ENCODE measurements at places on chromosomes 7 and 10. TPM values are rescaled to one million over a fixed set of nuclear protein-coding genes. Genes with fewer than 3 reads are reported as not detected.

Gene INHBA
- total RNA-seq = 18.4 TPM

Gene GIMAP2
- total RNA-seq = 59.7 TPM

Gene MEPCE
- 37.3 TPM for total RNA-seq

Gene SIRT1
- total RNA-seq = 9.5 TPM

Gene ZNF680
- total RNA-seq = 5.1 TPM

Gene CYP2C8
- total RNA-seq = 0.46 TPM

- DNase-seq = peak; percentile 63
These were observed 68.3 kb upstream of the FAM171A1 start for GRCh38 chr10:15439341-15439842.

DNA sequence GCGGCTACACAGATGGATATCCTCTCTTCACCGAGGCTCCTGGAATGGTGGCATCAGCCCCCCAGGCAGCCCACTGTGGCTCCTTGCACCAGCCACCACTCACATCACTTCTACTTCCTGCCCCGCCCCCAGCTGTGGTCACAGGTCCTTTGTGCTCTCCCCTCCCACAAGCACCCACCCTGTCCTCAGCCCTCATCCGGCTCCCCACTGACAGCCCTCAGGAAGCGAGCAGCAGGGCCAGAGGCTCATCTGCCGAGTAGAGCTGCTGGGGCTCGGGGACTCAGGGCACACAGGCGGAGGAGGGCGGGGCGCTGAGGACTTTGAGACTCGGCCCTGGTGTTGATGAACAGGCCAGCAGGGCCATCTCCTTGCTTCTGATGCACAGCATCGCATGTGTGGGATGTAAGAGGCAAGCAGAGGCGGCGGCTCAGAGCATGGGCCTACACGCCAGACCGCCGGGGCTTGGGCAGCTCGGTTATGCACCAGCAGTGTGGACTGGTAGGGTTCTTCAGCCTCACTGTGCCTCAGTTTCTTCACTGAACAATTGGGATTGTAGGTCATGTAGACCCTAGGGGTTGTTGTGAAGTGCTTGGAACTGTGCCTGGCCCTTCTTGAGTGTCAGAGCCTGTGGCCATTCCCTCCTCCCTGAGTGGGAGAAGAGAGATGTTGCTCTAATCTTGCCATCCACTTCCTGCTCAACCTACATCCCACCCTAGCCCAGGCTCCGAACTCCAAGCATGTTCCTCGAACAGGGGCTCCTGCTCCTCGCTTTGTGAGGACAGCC is at the start of gene PRF1:
Gene PRF1, minus strand, starts transcription at position 77 of the 784 bp plus-strand sequence. CDS start 1,839 bp downstream, outside the sequence.
- DNase-seq = no peak

DNA sequence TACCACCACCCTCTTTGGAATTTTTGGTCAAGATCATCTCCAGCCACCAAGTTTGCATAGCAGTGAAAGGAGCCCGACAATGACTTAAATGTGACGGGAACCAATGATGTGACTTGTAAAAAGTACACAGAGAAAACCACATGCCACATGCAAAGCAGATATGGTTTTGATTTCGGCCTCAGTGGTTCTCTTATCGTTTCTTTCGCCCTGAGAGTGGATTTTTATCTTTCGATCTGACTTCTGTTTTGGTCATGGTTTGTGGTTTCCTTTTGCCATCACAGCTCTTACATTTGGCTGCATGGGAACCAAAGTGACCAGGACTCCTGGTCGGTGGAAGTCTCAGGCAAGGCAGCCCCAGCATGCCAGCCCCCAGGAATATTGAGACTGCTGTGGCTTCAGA is 31.5 kb downstream of the TCF7L2 start:
- DNase-seq = no peak

DNA sequence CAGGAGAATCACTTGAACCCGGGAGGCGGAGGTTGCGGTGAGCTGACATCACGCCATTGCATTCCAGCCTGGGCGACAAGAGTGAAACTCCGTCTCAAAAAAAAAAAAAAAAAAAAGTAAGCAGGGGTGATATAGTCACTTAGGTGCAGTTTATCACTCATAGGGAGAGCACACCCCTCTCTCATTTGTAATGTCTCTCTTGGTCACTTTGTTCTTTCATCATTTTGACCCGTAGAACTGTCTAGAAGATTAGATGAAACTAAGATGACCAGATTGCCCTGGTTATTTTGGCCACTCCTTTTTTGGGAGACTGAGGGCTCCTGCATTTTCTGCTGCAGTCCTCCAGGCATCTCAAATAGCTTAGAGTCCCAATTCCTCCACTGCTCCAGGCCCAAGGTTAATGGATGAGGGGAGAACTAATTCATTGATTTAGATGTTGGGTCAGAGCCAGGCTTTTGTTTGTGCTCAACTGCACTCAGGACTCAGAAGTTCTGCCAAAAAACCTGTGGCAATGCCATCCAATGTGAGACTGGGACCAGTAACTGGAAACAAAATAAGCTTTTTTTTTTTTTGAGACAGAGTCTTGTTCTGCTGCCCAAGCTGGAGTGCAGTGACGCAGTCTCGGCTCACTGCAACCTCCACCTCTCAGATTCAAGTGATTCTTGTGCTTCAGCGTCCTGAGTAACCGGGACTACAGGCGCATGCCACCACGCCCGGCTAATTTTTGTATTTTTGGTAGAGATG is 50.0 kb upstream of the CAMK1D start:
- no peak for DNase-seq

- DNase-seq = no peak
These were observed 65.4 kb upstream of the SEM1 start for GRCh38 chr7:96775046-96775445.

GRCh38 chr10:72173262-72173618 is 42.6 kb upstream of the ANAPC16 start:
- DNase-seq = no peak

- no peak for DNase-seq
These were observed 43.1 kb downstream of the MINPP1 start for GRCh38 chr10:87547734-87548311.

DNA sequence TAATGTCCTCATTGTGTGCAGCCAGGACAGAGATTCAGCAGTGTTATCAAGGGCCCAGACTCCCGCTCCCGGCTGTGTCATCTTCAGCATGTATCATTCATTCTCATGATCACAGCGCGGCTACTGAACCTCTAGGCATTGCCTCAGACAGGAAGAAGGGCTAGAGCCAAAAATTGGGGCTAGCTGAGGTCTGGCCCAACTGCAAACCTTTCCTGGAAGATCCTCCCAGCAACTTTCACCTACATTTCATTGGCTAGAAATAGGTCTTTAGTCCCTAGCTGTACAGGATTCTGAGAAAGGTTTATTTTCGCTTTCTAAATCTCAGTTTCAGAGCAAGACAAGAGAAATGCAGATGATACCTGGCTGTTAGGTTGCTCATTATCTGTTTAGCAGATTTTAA is 81.9 kb downstream of the CREM start:
- DNase-seq = no peak

GRCh38 chr7:108149908-108150307 is 19.7 kb upstream of the LAMB4 start:
- DNase-seq = no peak

DNA sequence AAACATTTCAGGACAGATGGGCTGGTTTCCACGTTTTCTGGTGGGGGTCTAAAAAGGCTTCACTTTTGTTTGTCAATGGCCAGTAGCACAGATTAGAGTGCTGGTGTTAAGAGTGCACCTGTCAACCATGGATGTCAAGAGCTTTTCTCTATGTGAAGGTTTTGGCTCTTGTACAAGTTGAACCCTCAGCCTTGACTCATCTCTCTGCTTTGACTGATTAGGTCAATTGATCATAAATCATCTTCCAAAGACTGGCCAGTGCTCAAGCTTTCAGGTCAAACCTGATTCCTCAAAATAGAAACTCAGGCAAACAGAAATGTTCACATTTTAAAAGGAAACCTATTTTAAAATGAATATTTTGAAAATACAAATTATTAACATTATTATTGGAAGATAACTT is 59.6 kb upstream of the SP4 start:
- DNase-seq = no peak

DNA sequence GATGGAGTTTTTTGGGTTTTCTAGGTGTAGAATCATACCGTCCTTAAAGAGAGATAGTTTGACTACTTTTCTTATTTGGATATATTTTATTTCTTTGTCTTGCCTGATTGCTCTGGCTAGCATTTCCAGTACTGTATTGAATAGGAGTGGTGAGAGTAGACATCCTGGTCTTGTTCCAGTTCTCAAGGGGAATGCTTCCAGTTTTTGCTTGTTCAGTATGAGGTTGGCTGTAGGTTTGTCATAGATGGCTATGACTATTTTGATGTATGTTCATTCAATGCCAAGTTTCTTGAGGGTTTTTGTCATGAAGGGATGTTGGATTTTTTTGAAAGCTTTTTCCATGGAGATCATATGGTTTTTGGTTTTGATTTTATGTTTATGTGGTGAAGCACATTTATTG is 676.9 kb downstream of the SUGCT start:
- DNase-seq = no peak

DNA sequence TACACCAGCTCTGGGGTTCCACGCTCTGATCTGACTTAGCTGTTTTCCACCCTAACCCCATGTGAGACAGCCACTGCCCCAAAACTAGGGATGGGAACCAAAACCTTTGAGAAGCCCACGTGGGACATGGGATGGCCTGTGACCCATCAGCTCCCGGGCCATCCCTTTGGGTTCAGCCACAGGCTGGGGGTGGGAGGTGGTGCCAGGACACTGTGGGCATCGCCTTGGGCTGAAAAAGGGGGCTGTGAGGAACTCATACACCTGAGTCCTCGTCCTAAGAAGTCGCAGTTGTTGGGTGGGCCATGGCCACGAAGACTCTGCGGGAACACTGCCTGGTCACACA is 379.1 kb downstream of the DNAJB6 start:
- no peak for DNase-seq

- DNase-seq = no peak
These were observed 225.5 kb upstream of the TCF7L2 start for GRCh38 chr10:112724404-112724991.

DNA sequence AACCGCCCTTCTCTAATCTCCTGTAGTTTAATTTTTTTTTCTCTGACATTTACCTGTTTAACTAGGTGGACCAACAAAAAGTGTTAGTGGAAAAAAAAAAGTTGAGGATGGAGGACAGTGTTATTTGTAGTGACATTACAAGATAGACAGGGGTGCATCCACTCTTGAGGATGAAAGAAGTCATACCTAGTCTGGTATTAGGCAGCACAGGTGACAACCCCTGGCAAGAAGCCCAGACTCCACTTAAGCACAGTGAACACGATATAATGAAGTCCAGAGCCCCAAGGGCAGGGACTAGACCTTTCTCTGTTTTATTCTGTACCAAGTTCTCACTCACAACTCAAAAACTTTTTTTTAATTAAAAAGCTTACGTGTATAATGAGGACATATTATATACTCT is 268.4 kb downstream of the GPR37 start:
- DNase-seq = no peak

GRCh38 chr10:42553064-42553407 is 85.3 kb downstream of the ZNF33B start:
- no peak for DNase-seq

DNA sequence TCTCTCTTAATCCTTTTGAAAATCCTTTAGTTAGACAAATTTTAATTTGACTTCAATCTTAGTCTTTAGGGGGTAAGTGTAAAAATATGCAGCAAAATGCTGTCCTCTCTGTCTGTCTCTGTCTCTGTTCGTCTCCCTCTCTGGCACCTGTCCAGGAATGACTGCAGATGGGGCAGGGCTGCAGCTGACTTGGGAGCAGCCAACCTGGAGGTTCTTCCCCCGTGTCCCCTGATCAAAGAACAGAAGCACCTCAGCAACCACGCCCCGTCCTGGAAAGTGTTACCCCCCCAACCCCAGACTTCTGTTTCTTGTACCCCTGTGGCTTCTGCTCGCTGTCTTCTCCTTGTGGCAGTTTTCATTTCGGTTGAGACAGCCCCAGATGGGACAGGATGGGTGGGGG is 141.6 kb upstream of the NPS start:
- no peak for DNase-seq

Measured in uterus (tissue), 4 donors.